NCI-H1930 (cell line): ENCODE measurements at places on chromosomes 12 and 14.
A peak's percentile ranks its signal among the peaks of the same experiment; 100 is the strongest.

GRCh38 chr12:1758376-1758775 lies 62.0 kb upstream of the LRTM2 start:
- DNase-seq: no peak

GRCh38 chr14:59197695-59198262 lies 9.3 kb downstream of the DAAM1 start:
- no peak for DNase-seq

DNA sequence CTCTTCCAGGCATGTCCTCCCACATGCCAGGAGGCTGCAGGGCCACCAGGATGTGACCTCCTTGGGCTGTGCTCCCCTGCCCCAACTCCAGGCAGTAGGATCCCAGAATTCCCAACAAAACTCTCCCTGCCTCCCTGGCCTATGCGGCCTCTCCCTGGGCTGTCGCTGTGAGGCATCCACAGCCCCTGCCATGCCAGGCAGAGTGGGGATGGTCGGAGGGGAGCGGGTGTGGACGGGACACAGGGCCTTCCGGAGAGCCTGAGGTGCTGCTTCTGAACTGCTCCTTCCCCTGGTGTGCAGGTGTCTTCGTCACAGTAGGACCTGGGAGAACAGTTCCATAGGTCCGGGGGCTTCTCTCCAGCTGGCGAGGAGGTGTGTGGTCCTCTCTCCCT lies 18.3 kb downstream of the GPR132 start:
- DNase-seq: no peak

DNA sequence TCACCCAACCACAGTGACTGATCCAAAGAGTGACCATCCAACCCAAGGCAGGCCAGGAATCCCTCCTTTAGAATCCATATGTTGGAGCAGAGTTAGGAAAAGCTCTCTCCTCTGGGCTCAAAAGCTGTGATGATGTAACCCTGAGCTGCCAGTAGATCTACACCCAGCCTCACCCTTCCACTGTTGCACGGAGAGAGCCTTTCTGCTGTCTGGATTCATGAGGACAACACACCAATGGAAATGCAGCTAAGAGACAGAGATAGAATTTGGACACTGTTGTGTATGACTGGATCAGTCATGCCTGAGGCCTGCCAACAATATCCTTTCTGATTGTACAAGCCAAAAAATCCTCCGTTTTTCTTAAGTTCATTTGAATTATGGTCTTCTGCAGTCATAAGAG lies 4.4 kb upstream of the OR6J1 start:
- no peak for DNase-seq

DNA sequence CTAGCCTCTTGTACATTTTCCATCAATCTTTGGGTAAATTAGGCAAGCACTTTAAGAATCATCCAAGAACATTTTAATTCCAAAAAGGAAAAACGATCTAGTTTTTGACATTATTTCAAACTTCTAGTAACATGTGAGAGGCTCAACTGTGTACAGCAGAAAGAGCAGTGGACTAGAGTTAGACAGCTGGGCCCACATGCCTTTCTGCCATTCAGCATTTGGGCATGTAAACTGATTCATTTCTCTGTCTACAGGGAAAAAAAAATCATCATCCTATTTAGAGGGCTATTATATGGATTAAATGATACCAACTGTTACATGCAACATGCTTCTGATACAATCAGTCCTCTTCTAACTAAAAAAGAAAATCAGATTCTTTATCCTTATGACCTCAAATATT lies 17.7 kb downstream of the ATP2B1 start:
- DNase-seq: no peak

DNA sequence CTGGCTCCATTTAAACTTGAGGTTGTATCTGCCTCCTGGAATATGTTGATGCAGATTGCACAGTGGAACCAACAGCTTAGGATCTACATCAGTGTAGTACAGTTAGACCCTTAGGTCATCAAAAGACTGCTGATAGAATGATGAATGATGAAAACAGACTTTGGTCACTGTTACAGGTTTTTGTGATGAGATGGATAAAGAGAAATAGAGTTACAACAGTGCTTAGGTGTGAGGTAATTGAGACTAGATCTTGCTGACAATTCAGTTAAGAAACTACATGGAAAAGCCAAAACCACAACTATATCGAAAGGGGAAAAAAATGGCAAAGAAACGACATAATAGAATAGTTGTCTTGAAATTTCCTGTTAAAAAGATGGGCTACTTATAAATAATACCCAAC lies 145.7 kb upstream of the LMNTD1 start:
- DNase-seq: no peak

DNA sequence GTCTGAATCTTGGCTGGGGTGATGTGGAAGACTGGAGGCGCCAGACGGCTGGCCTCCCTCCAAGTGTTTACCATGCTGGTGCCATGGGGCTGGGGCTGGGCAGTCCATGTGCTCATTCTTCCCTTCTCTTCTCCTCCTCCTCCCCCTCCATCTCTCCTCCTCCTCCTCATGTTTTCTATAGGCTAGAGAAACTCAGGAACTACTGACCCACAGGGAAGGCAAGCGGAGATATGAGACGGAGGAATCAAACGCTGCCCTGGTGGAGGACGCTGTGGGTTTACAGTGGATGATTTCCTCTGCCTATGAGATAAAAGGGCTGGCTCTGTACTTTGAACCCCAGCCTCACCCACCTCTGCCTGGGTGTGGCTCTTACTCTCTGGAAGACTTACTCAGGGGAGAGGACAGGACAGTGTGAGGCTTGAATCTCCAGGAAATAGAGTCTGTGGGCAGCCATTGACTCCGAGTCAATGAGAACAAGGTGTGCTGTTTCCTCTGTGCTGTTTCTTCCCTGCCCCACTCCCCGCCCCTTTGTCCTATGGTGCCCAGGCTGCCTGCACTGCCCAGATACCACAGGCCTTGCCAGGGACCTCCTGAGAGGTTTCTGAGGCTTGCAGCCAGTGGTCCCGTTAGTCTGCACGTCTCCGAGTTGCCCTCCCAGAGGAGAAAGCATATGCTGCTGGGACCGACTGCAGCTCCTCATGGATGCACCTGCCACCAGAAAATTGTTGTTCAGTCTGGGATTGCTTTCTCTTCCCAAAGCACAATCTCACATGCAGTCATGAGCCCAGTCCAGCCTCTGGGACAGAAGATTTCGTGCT lies 132.6 kb upstream of the ARHGAP5 start:
- DNase-seq: no peak

DNA sequence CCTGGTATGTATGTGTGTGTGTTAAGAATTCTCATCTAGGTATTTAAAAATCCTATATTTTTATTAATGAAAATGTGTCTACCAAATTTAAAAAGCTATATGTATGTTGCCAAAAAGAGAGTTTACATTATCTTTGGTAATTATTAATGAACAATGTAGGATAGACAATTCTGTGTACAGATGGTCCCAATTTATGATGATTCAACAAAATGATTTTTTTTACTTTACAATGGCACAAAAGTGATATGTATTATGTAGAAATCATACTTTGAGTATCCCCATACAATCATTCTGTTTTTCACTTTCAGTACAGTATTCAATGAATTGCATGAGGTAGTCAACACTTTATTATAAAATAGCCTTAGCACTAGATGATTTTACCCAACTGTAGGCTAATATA lies 39.4 kb downstream of the IRAK3 start:
- no peak for DNase-seq

DNA sequence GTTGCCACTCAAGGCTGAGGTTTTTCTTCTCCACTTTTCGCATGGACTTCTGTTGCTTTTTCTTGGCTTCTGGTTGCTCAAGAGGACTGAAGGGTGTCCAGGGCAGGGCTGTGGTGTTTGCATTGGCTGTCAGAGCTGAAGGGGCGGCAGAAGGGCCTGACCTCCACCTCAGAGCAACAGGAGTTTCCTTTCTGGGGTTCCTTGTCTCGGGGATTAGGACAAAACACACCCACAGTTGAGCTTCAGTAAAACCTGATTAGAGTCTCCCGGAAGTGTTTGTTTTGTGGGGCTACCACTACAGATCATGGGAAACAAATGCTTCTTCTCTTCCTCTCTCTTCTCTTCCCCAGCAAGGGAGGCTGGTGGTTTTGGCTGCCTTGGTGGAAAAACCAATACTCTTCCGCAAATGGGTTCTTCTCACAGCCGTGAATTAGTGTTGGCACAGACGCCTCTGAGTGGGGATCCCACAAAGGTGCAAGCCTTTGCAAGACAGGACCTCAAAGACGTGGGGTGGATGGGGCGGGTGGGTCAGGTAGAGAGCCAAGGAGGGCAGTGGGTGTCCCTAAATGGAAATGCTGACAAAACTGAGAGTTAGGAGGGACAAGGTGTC lies 317.7 kb upstream of the TBX3 start:
- no peak for DNase-seq

- DNase-seq: no peak
These were observed 1.8 kb upstream of the MEG3 start for GRCh38 chr14:100824091-100824551.

DNA sequence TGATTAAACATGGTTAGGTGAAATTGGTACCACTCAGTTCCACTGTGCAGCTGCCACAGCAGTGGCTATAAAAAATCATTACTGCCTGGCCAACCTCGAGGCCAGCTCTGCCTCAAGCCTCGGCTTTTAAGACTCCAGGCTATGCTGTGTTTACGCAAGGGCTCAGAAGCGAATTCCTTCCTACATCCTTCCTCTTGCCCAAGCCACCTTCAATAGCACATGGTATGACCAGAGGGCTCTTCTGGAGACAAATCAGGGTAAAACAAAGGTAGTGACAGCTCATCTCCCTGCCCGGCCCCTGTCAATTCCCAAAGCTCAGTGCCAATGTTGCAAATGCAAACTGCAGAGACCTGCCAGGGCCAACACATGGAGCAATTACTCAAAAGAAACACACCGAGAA lies 31.9 kb downstream of the NUAK1 start:
- DNase-seq: no peak

- DNase-seq: no peak
These were observed 215.4 kb downstream of the PELI2 start for GRCh38 chr14:56333359-56334292.

DNA sequence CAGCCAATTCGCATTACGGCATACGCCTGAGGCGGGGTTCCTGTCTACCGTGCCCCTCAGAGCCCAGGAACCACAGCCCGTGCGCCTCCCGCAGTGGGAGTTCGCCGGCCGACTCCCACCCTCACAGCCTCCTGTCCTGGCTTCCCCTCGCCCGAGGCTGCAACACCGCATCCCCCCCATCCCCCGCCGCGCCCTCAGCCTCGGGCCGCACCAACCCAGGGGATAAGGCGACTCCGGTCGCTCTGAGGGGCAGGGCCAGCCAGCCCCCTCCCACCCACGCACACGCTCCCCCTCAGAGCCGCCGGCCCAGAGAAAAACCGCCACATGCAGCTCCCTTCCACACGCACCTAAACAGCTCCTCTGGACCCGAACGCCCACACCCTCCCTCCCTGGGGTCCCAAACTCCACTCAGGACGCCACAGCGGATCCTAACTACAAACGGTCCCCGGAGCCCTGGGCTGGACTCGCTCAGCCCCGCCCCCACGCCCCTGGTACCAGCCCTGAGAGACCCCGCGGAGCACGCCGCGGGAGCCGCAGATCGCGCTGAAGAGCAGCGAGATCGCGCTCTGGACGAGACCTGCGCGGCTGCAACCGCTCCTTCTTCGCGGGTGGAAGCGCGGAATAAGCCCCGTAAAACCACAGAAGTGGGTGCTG lies at the start of gene C14orf39:
TSS of gene C14orf39 (minus strand) at position 466 of the 654 bp plus-strand sequence. CDS start 985 bp downstream, outside the sequence.
- no peak for DNase-seq

GRCh38 chr12:8948701-8949341 lies 624 bp downstream of the M6PR start:
- DNase-seq: no peak

DNA sequence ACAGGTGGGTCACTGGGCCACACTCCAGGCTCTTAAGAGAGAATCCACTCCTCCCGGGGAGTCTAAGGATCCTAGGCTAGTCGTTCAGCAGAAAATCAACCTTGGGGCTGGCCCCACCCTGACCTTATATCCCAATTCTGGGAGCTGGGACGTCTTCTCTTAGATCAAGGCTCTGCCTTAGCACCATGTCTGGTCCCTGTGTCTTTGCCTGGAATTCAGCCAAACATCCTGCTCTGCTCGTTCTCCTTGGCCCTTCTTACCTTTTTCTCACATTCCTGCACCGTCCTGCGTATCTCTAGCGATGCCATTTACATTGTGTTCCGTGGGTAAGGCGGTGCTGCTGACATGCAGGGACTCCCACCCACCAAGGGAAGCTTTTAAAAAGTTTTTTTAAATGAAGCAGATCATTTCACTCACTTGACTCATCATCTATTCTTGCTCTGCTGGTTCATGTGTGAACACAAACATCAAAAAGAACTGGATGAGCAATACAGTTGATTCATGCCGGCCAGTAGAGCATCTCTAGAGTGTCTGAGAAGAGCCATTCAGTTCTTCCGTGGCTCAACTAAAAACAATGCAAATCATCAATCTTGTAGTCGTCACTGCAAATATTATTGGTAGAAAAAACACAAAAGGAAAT lies 50.2 kb downstream of the KCNK13 start:
- DNase-seq: no peak

DNA sequence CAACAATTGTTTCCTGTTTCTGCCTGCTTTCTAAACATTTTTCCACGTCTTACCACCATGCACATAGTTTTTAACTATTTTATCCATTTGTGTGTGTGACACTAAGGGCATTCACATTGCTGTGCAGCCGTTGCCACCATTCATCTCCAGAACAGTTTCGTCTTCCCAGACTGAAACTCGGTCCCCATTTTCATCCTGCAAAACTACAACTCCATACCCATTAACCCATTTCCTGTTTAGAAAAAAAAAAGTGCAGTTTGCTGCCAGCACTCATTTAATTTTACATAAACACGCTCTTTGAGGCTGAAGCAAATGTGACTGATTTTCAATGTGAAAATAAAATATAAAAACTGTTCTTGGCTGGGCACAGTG lies 15.5 kb downstream of the UBC start:
- no peak for DNase-seq

- DNase-seq: peak; percentile 88
These were observed 630 bp downstream of the NELL2 start for GRCh38 chr12:44875417-44875953.

GRCh38 chr12:87827638-87828264 lies 201.4 kb downstream of the C12orf50 start:
- no peak for DNase-seq

DNA sequence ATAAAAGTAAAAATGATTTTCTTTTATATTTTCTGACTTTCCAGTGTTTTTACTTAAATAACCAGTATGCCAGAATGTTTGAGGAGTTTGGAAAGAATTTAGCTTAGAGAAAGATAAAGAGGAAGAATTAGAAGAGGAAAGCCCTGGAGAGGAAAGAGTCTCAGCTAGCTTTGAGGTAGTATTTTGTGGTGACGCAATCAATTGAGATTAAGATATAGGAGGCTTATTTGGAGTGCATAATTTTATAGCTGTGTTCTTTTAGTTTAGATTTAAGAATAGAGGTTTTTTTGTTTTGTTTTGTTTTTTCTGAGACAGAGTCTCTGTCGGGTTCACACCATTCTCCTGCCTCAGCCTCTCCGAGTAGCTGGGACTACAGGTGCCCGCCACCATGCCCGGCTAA lies 18.1 kb downstream of the CLEC2B start:
- no peak for DNase-seq
